CD14-positive monocyte (primary cell): ENCODE measurements at places on chromosomes 5 and 9.
A peak's percentile ranks its signal among the peaks of the same experiment; 100 is the strongest.

DNA sequence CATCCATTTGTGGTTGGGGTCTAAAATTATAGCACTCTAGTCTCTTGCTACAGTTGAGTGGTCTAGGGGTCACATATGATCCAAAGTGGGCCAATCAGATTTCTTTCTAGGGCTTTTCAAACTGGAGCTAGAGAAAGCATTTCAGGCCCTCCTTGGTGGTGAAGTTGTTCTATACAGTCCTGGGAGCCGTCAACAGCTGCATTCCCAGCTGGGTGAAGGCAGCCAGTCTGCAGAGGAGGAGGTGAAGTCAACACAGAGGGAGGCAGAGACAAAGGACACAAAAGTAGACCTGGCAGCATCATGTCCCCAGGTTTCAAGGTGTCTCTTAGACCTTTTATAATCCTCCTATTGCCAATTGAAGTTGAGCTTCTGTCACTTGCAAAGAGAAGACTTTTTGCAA, 518.2 kb downstream of the BNC2 start:
- no peak for DNase-seq

GRCh38 chr5:151708126-151708525, 21.4 kb upstream of the SPARC start:
- no peak for DNase-seq

GRCh38 chr9:116450378-116451139, 236.5 kb upstream of the TRIM32 start:
- peak; percentile 66 for DNase-seq

- no peak for DNase-seq
Observed at GRCh38 chr9:113598883-113599282, 135.4 kb downstream of the RGS3 start.

DNA sequence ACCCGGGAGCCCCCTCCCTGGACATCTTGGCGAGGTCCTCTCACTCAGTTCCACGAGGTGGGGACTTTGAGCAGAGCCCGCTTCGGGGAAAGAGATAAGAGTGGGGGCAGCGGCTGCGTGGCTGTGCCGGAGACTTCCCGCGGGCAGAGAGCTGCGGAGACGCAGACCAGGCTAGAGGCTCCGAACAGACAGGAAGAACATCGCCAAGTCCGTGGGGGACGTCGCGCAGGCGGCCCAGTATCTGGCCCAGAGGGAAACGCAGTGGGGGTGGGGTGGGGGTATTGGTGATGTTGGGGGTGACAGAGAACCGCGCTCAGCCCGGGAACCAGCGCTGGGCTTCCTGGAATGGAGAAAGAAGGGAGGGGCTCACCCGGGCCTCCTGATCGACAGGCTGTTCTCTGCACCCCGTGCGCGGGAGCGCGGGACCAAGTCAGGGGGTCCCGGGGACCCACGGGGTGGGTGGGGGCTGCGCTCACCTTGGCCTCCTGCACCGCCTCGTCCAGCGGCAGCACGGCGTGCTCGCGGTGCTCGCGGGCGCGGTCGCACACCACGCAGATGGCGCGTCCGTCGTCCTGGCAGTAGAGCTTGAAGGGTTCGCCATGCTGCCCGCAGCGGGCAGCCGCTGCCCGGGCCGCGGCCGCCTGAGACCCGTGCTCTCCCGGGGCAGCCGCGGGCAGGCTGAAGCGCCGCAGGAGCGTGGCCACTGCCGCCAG, 727 bp downstream of the TRIM7 start:
- peak; percentile 22 for DNase-seq

DNA sequence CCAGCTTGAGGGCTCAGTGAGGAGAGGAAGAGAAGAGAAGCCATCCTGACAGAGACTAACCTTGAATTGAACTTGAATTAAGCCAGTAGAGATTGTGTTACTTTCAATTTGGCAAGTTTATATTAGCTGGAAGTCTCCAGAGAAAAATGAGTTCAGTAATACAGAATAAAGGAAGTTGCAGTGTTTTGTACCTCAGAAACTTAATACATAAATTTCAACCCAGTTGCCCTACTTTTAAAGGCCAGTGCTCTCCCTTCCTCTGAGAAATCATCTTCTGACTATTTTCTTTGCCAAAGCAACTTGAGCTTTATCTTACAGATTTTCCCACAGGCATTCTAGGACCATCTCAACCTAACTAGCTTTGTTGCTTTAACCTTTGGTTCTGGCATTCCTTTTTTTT, 231.0 kb upstream of the GAS1 start:
- no peak for DNase-seq

- peak; percentile 33 for DNase-seq
Observed at GRCh38 chr9:22211588-22212360, 202.7 kb upstream of the CDKN2B start.

- no peak for DNase-seq
Observed at GRCh38 chr5:36031223-36031622, 35.5 kb downstream of the UGT3A2 start.
